ENCODE measurements at places on chromosomes 2 and 18. TPM values are rescaled to one million over a fixed set of nuclear protein-coding genes. Genes with fewer than 3 reads are reported as not detected.

DNA sequence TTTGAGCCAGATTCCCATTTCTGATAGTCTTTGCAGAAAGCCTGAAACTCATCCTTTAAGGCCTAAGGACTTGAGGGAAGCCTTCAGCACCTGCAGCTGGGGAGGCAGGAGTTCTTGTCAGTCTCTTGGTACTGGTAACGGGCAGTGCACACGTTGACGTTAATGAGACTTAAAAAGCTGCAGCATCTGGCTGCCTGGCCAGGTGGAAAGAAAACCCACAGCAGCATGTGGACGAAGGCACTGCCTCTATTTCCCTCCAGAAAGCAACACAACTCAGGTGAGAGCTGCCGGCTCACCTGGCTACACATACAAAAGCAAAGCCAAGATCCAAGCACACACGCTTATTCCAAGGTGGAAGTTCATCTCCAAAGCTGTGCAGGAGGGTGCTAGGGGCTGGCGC, 178.8 kb downstream of the ANAPC1 start:
- DNase-seq, result no peak

DNA sequence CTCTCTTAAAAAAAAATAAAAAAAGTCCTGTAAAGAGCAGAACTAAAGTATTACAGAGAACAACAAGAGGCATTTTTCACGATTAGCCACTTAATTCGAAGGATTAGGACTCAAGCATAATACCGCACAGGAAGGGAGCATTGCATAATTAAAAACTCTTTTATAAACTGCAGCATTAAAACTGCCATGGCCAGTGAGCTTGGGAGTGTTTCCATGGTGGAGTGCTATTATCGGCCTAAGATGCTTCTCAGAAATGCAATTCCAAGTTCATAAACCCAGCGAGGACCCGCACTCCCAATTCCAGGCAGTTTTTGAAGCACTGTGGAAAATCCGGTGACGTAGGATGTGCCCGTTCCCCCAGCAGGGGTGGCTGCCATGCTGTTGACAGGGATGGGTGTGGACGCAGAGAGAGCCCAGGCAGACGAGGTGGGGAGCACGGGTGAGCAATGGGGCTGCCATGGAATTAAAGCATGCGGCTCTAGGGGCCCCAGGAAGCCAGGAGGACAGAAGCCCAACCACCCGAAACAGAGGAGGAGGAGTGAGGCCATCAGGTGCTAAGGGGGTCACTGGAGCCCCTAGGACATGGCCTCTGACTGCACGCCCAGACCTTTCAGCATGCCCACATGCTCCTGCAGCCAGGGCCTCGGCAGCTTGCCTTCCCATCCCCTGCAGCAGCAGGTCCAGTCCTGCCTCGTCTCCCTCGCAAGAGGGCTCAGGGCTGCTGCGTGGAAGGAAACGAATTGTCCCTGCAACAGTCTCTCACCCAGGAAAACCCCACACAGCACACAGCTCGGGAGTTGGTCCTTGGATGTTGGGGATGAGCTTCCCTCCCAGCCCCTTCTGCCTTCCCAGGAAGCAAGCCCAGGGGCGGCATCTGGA, 233.4 kb downstream of the NDUFA10 start:
- DNase-seq, result no peak

DNA sequence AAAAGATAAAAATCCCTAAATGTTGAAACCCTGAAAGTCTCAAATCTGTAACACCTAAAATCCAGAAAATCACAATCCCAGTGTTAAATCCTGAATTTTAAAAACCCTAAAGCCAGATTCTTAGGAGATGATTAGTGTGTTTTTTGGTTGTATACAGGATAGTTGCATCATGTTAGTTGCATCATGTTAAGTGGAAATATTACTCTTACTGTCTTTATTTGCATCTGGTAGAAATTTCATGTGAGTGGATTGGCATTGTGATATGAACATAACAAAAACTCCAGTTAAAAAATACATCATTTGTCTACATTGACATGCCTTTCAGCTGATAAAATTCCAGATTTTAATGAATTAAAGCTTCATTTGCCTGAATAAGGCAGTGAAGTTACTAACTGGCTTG, 683.1 kb upstream of the ACVR2A start:
- DNase-seq, result no peak

DNA sequence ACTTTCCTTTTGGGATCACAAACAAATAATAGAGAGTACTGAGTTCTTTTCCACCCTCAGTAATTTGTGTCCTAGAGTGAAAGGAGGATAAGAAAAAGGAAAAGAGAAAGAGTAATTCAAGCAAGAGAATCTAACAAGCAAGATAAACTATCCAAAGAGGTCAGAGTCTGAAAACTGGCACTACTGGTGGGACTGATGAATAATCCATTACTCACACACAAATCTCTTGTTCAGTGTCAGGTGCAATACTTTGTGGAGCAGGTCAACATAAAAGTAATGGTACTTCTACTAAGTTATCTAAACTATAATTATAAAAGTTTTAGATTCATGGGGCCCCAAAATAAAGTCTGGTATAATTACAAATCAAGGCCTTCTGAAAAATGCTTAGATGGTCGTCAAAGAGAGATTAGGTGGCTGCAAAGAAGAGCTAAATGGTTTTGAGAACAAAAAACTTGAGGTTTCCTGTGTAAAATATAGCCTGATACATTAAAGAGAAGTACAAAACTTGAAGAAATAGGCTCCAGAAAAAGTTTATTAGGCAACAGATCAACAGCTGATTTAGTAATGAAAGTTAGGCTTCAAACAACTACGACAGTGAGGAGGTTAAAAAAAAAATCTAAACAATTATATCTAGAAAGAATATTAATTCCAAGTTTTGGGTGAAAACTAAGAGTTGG, 109.4 kb downstream of the BAZ2B start:
- no peak for DNase-seq

DNA sequence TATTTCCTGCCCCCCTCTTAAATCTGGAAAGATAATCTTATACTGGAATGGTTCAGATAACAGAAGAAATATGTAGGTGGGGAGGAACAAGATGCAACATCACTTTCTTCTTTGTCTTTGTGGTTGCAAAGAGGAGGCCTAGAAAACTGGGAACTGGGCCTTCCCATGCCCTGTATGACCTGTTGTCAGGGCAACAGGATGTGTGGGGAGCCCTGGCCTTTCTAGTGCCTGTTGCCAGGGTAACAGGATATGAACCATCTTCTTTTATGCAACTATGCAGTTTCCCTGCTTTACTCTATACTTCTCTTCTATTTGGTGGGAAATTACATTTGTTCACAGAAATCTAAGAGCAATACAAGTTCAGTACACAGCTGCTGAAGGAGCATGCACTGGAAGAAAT, 79.8 kb upstream of the PDE1A start:
- DNase-seq, result no peak

GRCh38 chr2:43318791-43319190, 92.4 kb upstream of the ZFP36L2 start:
- no peak for DNase-seq

DNA sequence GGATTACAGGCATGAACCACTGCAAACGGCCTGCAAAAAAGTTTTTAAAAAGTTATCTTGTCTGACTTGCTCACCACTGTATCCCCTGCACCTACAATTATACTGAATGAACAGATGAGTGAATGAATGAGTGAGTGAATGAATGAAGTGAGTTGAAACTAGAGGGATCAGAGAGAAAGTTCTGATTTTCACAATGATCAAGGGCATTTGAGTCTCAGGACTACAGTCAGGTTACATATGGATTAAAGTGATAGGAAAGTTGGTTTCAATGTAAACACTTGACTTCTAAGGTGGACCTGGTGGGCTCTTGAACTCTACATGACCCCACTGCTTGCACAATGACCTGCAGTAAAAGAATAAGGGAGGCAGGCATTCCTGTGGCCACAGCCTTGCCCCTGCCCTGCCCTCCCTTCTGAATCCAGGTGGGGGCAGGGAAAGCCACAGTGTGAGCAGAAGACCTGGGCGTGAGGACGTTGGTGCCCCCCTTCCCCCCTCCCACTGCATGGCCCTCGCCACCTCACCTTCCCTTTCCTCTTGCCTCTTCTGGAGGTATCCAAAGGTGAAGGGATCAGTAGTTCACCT, 10.7 kb downstream of the C2orf80 start:
- DNase-seq, result peak; percentile 66

DNA sequence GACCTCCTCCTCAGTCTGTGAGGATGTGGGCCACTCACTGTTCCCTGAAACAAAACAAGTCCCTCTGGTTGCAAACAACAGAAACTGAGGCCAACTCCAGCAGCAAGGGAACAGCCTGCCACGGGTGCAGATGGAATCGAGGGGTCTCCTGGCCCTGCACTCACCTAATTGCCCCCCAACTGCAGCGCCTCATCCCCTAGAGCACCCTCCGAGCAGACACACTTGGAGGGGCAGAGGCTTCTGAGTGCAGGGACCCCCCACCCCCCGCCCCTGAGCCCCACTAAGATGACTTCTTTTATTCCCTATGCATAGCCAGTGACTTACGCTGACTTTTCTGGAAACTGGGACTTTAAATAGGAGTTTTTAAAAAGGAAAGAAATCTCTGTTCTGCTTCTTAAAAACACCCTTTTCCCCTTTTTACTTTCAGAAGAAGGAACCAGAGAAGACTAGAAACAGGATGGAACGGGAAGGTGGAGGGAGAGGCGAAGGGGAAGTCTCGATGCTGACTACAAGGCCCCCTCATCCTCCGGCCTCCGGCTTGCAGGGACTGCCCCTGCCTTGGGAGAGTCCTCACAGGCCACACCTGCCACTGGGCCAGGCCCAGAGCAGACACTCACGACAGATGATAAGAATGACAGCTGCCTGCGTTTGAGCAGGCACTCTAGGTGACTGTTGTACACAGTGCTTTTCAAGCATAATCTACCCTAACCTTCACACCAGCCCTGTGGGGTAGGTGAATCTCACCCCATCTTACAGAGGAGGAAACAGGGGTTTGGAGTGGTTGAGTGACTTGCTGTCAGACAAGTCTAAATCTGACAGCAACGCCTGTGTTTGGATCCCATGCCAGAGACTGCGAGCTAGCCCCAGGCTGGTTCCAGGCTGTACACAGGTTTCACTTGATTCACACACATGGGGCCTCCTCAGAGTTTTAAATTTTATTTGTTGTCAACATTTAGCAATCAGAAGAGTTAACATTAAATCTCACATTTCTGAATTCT, 28.2 kb upstream of the BIN1 start:
- no peak for DNase-seq

DNA sequence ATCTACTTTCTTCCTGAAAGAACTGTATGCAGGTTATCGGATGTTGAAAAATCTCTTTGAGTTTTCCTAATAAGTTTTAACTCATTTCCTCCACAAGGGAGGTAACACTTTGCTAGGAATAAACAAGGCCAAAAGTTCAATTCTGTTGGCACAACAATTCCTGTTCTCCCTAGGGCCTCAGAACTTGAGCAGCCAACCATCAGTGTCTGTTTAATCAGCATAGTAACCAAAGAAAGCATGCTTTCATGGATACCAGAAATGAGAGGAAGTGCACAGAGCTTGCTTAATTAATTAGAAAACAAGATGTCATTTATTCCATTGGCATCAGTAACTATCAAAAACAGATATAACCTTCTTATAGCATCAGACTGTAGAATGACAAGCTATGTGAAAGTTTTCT, 503.2 kb upstream of the CNTNAP5 start:
- no peak for DNase-seq

DNA sequence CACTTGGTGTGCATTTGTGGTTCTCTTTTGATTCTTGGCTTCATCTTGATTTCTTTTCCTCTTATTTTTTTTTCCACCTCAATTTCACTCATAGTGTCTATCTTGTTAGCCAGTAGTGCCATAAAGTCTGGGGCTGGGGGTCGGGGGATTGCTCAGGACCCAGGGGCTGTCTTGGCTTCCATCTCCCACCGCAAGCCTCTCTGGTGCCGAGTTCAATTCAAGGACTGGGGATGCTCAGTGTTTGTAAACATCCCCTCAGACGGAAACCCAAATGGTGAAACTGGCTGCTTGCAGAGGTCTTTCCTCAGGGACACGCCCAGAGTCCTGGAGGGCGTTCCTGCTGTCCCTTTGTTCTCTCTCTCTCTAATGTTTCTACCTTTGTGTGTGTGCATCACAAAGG, 173.3 kb downstream of the TWIST2 start:
- no peak for DNase-seq

The MLPH gene
- 423 TPM for total RNA-seq

The CD8B2 gene
- not detected for total RNA-seq

The ATOH8 gene
- total RNA-seq, result 93.6 TPM

DNA sequence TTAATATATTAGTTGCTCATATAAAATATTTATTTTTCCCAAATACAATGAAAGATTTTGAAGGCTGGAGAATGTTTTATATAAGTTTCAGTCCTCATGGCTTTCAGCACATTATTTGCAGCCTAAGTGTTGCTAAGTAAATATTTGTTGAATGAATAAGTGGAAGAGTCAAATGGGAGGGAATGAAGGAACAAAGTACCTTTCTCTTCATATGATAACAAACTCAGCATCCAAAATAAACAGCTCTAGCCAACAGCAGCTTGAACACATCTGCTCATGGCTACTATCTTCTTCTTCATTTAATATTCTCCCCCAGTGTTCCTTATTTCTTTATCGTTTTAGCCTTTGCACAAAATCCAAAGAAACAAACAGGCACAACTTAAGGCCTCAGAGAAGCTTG, 385.2 kb upstream of the PIK3C3 start:
- no peak for DNase-seq

The UGT1A4 gene
- not detected for total RNA-seq

The RESP18 gene
- not detected for total RNA-seq

The DNAJC5G gene
- total RNA-seq, result not detected

GRCh38 chr2:230447455-230448451, 31.8 kb downstream of the SP100 start:
- DNase-seq, result no peak

- DNase-seq, result no peak
Measured at GRCh38 chr2:161709428-161709827, 85.2 kb downstream of the SLC4A10 start.

- no peak for DNase-seq
Measured at GRCh38 chr2:48607307-48608014, 10.2 kb upstream of the GTF2A1L start.

GRCh38 chr2:105933906-105934305, 189.2 kb downstream of the NCK2 start:
- no peak for DNase-seq

DNA sequence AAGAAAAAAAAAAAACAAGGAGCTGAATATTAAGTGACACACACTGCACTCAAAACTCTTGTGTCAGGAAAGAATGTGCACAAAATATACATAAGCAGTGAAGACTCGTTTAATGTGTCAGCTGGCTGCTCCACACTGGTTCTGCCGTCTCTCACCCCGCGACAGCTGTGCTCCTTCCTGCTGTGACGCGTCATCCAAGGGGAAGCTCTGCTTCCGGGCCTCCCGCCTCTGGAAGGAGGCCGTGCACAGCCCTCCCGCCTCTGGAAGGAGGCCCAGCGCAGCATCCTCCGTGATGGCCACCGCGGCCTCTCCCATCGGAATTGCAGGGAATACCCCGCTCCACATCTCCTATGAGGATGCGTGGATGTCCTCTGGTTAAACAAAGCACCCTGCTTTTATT, 151.0 kb downstream of the HDAC4 start:
- DNase-seq, result no peak

DNA sequence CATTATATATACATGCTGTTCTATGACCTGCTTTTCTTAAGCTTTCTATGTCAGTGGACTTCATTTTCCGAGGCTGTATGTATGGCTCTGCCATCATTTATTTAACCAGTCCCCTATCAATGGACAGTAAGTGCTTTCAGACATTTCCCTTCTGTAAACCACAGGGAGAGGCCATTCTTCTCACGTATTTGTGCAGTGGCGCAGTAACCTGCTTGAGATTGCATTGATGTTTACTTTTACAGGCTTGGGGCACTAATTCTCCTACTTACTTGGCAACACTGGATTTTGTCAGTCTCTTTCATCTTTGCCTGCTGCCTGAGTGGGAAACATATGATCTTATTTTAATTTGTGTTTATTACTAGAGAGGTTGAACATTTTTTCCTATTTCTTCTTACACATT, 52.1 kb downstream of the BOLA3 start:
- DNase-seq, result no peak
